ENCODE measurements at places on chromosomes 3 and 15.

- DNase-seq, result no peak
Measured at GRCh38 chr3:116517308-116517707, 72.0 kb upstream of the LSAMP start.

- no peak for DNase-seq
Measured at GRCh38 chr15:86278586-86278985, 198.9 kb downstream of the AGBL1 start.

GRCh38 chr3:171390051-171390941, 69.9 kb downstream of the TNIK start:
- no peak for DNase-seq

GRCh38 chr15:69893863-69894262, 203.9 kb downstream of the TLE3 start:
- no peak for DNase-seq

- no peak for DNase-seq
Measured at GRCh38 chr3:13002398-13003124, 70.7 kb downstream of the IQSEC1 start.
